Activated CD8-positive, alpha-beta memory T cell treated with anti-CD3 and anti-CD28 coated beads for 1 hour (primary cell): ENCODE measurements at places on chromosomes 11 and 22.

DNA sequence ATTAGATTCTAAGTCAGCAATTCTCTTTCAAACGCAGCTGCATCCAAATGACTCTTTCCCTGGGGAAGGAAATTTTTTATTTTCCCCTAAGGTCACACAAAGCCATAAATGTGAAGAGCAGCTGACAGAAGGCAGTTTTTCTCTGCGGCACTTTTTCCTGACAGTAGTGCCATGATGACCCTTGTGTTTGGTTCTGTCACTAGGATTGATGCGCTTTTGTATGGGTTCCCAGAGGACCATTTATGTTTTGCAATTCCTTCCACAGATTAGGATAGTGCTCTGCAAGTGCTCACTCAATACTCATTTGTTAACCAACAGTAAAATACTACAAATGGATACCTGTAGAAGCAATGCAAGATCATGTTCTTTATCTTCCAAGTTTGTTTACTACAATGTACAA lies 359.6 kb upstream of the CTSC start:
- no peak for DNase-seq

DNA sequence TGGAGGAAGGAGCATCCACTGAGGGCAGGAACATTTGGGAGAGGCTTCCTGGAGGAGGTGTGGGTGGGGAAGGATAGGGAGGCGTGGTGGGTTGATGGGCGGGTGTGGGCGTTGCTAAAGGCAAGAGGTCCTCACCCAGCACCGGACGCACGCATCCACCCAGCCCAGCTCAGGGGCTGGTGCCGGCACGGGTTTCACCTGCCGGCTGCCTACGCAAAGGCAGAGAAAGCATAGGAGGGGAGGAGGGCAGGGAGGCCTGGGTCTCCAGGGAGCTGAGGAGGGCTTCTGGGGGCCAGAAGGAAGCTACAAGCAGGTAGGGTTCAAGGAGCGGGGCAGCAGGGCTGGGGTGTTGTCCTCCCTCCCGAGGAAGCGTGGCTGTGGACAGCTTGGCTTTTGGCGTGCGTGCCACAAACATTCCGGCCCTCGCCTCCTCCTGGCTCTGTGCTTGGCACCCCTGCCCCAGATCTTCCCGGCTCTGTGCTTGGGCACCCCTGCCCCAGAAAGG lies 7.8 kb downstream of the SSH3 start:
- no peak for DNase-seq

- no peak for DNase-seq
Observed at GRCh38 chr11:104380358-104380757, 216.4 kb upstream of the PDGFD start.

- DNase-seq: no peak
Observed at GRCh38 chr11:58900479-58901420, 38.5 kb upstream of the GLYATL1 start.

DNA sequence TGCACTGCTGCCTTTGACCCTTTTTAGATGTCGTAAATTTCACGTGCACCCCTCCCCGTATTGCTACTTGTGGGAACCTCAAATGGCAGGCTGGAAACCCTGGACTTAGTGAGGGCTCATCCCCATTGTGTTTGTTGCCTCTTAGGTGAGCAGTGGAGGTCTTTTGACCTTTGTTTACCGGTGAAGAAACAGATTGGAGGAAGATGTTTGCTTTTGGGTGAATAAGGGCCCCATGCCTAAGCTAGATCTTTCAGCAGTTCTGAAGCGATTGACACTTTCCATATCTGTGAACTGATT lies 782 bp downstream of the SMARCB1 start:
- DNase-seq: no peak

GRCh38 chr22:41888627-41889200 lies 26.2 kb downstream of the SHISA8 start:
- DNase-seq: no peak

- DNase-seq: no peak
Observed at GRCh38 chr11:62472063-62472884, 53.4 kb downstream of the SCGB1A1 start.

- no peak for DNase-seq
Observed at GRCh38 chr11:70398834-70399680, 728 bp downstream of the CTTN start.

DNA sequence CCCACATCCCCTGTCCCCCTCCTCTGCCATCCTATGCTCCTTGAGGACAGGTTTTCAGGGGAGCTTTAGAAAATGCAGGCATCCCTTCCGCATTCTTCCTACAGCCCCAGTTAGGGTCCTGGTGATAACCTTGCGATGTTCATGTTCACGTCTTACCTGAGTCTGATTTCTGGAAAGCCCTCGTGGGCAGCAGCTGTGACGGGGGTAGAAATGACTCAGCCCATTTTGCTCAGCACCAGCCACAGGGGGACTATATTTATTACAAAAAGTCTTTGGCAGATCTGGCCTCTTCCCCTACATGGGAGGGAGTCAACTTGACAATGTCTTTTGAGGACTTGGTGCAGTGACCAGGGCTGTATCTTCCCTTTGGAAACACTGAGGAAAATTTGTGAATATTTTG lies 12.3 kb downstream of the PKNOX2 start:
- no peak for DNase-seq

GRCh38 chr22:49398115-49398514 lies 429.6 kb downstream of the BRD1 start:
- DNase-seq: no peak

DNA sequence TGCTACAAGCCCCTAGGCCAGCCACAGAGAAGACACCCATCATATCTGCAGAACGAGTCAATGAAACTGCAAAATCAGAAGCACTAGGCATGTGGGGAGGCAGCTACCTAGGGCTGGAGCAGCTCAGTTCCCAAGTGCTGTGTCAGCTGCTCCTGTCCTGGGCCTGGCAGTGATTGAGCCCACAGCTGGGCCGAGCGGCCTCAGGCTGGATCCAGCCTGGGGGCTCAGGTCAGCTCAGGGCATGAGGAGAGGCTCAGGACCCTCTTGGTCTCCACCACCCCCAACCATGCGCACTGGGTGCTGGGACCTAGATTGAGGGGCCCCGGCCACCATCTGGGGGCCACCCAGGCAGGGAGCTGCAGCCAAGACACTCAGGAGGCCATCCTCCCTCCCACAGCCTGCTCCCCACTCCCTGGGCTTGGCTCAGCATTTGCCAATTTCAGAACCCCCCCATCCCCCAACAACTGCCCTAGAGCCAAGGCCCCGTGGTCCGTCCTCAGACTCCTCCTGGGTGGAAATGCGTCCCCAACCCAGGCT lies 2.4 kb upstream of the TNNT3 start:
- no peak for DNase-seq

GRCh38 chr22:17339095-17339693 lies 30.1 kb upstream of the CECR2 start:
- no peak for DNase-seq

DNA sequence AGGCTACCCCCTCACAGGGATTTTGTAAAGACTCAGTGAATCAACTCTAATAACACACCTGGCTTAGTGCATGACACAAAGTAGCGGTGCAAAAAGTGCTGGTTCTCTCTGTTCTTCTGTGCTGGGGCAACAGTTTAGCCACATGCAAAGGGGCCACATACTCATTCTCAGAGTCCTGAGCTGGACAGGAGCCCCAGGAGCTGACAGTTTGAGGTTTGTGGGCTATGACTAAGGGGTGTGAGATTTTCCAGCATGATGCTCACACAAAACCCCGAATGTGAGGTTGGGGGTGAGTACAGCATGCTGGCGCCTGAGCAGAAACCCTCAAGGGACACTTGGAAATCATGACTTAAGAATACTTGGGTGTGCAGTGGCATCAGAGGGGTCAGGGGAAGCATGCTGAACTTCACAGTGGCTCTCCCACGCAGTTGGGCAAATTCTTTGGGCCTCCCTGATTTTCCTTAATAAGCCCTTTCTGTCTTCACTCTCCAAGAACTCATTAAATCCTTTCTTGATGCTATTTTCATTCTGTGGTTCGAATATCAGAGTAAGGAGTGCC lies 31.0 kb downstream of the TMPRSS5 start:
- DNase-seq: no peak

- no peak for DNase-seq
Observed at GRCh38 chr22:31626427-31627150, 35.4 kb downstream of the PISD start.
